ENCODE measurements at places on chromosomes 7 and 10.

DNA sequence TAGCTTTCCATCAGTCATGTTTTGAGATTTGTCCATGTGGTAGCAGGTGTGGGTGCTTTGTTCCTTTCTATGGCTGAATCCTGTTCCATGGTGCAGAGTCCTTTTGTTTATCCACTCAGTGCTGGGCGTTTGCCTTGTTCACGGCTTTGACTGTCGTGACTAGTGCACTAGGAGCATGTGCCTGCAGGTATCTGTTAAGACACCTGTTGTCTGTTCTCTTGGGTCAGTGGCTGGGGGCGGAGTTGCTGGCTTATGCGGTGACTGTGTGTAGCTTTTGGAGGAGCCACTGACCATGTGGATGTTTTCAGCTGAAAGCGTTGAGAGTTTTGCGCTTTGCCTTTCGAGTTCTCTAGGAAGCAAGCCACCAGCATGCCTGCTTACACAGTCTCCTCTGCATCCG is 573.1 kb upstream of the FOXK1 start:
- no peak for DNase-seq

DNA sequence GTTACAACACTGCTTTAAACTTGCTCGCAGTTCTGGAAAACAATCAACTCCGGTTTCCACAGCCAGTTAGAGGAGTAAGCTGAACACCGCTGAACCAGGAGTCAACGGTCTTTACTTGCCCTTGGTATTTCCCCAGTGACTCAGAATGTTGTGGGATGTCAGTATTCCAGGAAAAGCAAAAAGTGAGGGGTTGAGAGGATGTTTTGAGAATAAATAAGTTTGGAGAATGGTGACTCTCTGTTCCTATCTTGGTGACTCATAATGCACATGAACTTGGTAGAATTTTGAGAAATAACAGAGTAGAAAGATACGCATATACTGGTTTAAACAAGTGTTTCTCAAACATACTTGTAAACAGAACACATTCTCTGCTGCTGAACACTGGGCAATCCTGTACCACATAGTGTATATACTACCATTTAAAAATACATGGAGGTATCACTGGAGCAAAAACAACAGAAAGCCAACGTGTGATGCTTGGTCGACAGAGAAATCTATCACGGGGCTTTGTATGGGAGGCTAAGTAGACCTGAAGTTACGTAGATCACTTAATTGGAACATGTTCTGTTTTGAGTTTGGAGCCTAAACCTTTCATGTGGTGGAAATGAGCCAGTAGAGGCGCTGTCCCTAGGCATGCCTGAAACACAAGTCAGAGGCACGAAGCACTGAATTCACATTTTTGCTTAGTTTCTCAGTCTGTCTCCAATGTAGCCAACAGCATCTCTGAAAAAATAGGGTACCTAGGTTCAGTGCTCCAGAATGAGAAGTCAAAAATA is 534.3 kb downstream of the PARD3 start:
- DNase-seq, result peak; percentile 64

DNA sequence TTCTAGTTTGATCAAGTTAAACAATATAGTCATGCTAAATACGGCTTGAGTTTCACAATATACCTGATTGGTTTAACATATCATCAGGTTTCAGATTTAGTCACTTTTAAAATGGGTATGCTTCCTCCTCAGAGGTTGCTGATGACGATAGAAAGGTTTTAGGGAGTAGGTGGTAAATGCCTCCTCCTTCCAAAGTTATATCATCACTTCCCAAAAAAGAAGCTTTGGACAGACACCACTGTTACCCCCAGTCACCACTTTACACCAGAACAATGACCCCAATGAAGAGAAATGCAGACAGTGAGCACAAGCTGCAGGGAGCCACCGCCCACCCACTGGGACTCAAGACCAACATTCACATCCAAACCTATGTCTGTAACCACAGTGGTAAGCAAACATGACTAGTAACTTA is 244.6 kb downstream of the SORCS1 start:
- no peak for DNase-seq

DNA sequence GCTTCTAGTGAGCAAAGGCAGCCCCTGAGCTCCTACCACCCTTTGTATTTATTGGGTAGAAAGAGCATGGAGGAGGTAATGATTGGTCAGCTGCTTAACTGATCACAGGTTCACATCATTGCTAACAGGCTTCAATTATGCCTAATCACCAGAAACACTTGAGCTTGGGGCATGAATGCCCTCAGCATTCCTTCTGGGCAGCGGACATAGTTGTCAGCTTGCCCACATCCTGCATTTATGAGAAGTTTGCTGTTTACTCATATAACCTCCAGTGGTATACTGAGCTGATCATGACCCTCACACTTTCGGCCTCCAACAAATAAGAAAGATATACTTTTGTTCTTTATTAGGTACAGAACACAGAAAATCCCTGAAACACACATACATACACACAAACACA is 140.3 kb upstream of the ODAD2 start:
- DNase-seq, result no peak

DNA sequence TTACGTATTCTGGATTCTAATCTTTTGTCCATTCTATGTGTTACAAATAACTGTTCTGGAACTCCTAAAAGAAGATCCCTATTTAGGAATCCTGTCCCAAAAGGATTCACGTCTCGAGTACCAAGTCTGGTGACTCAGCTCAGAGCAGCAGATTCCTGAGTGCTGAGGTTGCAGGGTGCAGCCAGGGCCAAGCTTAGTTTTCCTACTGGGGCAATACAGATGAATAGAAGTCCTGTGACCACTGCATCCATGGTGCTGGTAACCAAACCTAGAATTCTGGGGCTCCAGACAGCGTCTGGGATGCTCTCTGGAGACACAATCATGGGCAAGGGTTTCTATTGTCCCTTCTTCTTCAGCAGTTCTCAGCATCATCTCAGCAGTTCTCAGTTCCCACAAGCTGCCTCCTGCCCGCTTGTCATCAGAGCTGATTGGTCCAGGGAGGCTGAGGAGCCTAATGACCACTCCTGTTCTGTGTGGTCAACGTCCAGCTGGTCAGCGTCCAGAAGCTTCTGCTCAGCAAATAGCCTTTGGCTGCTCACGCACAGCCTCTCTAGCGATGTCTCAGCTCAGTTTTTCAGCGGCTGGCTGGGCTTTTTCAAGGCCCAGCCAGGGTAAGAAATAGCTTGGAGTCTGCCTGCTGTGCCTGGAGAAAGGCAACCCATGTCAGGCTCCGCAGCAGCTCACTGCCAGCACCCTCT is 50.4 kb upstream of the C7orf33 start:
- no peak for DNase-seq

DNA sequence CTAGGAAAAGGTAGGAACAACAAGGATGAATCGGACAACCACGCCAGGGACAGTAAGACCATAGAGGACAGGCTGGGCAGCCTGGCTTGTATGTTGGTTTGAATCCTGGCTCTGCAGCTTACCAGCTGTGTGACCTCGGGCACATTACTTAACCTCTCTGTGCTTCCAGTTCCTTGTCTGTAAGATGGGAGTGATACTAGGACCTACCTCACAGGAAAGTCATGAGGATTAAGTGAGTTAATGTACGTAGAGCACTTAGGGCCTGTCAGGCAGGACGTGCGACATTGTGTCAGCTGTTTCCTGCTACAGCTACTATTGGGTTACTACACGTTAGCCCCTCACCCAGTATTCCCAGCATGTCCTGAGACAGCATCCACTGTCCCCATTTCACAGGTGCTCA is 32.1 kb downstream of the PLAC9 start:
- DNase-seq, result no peak

- DNase-seq, result no peak
Observed at GRCh38 chr7:135430626-135431025, 79.3 kb downstream of the CNOT4 start.

- DNase-seq, result no peak
Observed at GRCh38 chr10:22229802-22230157, 12.0 kb upstream of the EBLN1 start.

All from prostate gland (tissue), 2 donors.